ENCODE measurements at places on chromosomes 12 and 14.

GRCh38 chr14:92431199-92431725 lies 82.3 kb upstream of the RIN3 start:
- DNase-seq = no peak

DNA sequence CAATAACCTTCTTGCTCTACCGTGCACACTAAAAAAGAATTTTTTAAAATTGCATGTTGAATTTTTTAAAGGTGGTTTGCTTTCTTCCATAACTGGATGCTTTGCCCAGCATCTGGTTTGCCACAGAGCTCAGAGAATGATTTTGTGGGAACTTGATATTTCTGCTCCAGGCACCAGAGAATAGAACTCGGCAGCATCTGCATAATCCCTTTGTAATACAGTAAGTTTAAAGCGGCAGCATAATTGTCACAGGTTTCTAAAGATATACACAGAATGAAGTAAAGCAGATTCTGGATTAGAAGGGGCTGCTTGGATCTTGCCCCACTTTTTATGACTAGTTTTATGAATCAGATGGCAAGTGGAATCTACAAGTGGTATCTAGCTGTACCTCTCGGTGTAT lies 352.0 kb downstream of the NPAS3 start:
- DNase-seq = no peak

DNA sequence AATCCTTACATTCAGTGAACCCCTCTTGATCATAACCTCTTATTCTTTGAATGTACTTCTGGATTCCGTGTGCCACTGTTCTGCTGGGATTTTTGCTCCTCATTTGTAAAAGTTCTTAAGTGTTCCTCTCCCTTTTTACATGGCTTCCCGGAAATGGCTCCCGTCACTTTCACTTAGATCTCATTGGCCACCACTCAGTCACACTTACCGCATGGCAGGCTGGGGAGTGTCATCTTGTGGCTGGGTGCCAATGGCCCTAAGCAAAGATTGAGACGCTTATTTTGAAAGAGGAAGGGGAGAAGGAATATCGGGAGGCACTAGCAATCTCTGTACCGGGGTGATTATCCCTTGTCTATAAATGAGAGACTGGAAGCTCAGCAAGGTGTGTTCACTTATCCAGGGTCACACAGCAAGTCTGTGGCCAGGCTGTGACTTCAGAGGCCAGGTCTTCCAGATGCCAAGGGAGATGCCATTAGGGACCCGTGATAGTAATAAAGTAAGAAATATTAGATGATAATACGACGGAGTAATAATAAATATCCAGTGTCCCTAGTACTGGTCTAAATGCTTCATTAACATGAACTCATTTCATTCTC lies 68.8 kb downstream of the RNFT2 start:
- DNase-seq = no peak

DNA sequence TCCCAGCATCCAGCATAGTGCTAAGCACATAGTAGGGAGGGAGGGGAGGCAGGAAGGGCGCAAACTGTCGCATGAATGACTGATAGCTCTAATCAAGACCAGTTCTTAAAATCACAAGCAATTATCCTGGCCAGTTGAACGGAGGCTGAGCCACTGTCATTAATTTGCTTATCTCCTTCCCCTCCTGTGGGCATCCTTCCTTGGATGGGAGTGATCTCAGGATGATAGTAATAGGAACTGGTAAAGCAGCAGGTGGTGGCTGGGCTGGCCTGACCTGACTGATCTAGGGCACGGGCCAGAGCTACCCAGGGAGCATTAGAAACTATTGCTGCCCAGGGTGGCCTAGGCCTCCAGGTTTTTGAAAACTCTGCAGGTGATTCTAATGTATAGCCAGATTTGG lies 97.0 kb downstream of the BEGAIN start:
- no peak for DNase-seq

DNA sequence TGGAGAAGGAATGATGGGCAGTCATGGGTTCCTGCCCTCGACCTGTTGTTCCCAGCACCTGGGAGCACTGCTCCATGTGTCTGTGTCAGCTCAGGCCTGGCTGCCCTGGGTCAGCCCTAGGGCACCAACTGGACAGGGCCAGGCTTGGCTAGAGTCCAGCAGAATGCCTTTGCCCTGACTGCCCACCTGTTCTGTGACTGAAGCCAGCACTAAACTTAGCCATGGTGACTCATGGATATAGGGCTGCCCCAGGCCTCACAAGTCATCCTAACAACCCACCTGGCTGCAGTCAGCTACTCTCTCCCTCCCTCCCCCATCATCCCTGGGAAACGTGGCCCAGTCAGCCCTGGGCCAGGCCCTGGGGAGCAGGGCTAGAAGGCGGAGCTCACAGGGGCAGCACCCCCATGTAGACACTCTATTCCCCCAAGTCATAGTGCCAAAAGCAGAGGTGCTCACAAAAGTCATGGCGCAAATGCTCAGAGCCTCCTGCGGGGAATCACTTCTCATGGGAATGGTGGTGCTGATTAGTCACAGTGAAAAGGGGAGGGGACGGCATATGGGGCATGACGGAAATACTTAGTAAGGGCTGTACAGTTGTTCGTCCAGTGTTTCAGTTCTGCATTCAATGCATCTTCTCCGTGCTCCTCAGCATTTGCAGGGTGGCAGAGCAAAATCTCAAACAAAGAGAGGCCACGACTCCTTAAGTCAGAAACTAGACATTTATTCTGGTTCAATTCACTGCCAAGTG lies 52.0 kb upstream of the NTF3 start:
- no peak for DNase-seq

DNA sequence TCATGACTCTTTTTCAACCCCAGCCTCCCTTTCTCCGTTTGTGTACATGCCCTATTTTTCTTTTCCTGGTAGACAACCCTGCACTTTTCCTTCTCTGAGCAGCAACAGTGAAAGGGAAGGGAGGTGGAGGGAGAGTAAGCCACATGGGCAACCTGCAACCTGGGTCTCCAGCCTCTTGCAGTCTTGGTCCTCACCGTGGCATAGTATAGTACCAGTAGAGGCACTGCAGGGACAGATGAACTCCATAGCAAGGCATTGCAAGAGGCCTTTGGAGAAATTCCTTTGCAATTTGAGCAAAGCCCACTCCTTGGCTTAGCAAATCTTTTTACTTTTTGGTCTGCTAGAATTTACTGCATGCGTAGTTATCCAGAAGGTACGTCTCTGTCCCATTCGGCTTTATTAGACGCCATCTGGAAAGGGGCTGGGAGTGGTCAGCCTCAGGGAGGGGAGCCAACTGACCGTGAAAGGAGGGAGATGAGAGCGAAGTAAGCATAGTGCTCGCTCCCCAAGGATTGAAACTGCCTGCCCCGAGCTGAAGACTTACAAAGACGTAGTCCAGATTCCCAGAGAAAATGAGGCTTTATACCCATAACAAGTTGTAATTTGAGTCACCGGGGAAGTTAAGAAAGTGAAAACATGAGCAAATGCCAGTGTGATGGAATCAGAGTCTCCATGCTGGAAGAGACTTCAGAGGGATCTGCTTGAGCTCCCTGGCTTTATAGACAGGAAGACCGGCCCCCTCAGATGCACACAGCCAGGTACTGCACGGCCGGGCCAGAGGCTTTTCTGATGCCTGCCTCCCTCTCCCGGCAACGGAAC lies 332.0 kb downstream of the CACNA1C start:
- DNase-seq = no peak

DNA sequence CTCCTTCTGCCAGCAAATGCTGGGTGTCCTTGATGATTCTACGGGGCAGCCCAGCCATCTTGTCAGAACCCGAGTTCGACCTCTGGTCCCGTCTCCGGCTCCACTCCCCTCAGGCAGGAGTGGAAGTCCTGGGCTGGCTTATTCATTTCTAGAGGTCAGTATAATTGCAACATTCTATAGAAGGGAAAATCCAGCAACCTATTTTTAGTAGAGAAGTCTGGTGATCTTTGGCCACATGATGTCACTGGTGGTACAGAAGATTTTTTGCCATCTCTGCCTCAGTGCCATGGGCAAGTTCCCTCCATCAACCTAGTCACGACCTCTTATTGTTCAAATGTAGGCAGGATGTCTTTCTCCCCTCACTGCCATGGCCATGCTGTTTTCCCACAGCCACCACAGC lies 22.4 kb downstream of the OR10G2 start:
- DNase-seq = no peak

DNA sequence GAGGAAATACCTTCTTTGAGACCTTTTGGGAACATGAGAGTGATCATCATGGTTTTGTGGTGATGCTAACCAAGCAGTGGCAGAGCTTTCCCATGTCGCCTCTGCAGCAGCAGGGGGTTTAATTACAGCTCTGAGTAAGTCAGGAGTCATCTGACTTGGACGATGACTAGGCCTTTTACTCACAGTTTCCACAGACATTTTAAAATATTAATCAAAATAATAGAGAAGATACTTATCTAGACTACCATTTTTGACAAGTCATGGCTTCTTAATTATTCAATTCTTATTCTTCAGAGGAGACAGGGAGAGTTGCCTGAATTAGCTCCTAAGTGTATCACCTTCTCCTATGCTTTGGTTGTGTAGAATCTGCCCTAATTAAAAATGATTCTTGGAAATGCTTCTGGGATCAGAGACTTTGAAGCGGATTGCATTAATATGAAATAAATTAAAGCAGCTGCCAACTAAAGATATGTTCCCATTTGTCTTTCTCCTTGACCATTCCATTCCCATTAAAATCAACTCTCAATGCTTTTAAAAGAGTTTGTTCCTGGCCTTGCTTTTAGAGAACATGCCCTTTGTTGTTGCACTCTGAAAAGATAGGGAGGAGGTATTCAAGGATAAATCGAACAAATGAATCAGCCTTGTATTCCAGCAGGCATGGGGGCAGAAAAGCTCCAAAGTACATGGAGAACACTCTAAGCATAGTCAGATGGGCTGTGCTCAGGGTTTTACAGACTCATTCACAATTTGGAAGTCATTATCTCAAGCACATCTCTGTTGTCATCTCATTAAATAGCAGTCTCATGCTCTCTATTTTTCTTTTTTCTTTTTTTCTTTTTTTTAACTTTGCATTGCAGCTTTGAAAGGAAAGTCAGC lies 7.7 kb upstream of the IFNG-AS1 start:
- DNase-seq = no peak

DNA sequence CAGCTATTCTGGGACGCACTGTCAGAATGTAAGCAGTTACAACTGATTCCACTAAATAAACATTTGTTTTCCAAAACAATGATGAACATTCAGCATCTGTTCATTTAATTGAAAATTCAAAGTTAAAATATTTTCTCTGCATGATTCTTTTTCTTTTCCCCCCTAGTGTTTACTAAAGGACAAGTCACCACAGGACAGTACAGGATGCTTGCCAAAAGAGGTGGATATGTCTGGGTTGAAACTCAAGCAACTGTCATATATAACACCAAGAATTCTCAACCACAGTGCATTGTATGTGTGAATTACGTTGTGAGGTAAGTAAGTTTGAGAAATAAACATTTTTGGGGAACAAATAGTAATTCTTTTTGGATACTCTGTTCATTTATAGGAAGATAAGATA lies 28.2 kb upstream of the SNAPC1 start:
- DNase-seq = no peak

DNA sequence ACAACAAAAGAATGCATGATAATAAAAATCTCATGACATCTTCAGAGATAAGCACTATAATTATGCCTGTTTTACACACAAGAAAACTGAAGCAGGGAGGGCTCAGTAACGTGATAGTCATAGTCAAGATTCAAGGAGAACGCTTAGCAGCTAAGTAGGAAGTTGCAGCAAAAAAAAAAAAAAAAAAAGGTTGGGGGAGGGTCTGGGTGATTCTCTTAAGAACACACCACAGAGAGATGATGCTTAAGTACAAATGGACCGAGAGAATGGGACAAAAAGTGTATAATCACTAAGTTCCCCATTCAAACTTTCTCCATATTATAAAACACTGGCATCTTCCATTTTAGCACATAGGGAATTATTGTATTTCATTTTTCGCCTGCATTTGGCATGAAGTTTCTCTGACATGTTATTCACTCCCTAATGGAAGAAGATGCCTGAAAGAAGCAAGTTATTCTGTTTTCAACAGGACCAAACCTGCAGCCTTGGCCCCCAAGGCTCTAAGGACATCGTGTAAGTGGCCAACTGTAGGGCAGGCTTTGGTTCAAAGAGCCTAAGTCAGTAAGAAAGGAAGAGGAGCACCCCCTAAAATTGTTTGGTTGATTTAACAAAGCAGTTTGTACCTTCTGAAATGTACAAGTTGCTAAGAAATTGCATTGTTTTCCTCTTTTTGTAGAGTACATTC lies 142.9 kb upstream of the TMPO start:
- no peak for DNase-seq

GRCh38 chr14:104262515-104263514 lies 124.4 kb downstream of the KIF26A start:
- DNase-seq = no peak

GRCh38 chr12:15050659-15051058 lies 77.8 kb downstream of the PDE6H start:
- no peak for DNase-seq

- DNase-seq = no peak
Observed at GRCh38 chr12:6792522-6793201, 3.3 kb downstream of the CD4 start.

GRCh38 chr14:77052281-77053044 lies 24.0 kb upstream of the IRF2BPL start:
- DNase-seq = no peak

- no peak for DNase-seq
Observed at GRCh38 chr12:66960704-66961690, 282.1 kb upstream of the GRIP1 start.

DNA sequence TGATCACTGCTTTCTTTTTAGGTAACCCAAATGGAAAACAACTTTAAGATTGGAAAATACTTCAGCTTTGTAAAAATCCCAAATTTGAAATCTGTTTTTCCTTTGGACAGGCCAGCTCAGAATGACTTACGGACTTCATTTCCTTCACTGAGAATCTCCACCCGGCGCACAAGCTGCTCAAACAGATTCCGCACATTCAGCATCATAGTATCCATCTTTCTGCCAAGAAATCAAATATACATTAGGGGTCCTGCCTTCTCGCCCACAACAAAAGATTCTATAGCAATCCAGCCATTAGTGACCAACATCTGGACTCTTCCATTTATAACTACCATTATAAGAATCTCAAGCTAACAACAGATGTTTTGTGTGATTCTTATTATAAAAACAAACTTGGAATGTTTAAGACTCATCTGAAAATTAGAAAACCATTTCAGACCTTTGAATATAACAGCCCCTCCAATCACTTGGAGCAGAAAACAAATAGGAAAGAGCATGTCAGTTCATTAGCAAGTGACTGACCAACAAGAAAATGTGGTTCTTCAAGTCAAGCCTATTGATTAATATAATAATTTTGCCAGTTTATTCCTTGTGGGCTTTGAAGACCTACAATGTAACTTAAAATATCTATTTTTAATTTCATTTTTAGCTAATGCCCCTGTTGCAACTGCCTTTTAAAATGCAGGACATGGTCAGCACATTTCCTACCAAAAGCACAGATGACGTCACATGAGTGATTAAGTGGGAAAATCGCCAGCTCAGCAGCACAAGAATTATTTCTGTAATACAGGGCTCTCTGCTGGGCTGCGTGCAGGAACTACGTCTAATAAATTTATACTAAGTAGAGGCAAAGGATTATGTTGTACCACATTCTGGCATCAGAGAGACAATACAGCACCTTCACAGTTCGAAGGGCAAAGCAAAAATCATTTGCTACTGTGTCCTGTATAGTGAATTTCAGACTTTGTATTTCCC lies 8.5 kb downstream of the RACGAP1 start:
- DNase-seq = no peak
